ENCODE measurements at places on chromosomes 7 and 10.

GRCh38 chr10:29712108-29712507 lies 77.3 kb upstream of the SVIL start:
- no peak for ATAC-seq

GRCh38 chr10:48682265-48682664 lies 2.4 kb upstream of the WDFY4 start:
- ATAC-seq, result no peak

GRCh38 chr10:2895594-2896196 lies 171.7 kb upstream of the PFKP start:
- no peak for ATAC-seq

DNA sequence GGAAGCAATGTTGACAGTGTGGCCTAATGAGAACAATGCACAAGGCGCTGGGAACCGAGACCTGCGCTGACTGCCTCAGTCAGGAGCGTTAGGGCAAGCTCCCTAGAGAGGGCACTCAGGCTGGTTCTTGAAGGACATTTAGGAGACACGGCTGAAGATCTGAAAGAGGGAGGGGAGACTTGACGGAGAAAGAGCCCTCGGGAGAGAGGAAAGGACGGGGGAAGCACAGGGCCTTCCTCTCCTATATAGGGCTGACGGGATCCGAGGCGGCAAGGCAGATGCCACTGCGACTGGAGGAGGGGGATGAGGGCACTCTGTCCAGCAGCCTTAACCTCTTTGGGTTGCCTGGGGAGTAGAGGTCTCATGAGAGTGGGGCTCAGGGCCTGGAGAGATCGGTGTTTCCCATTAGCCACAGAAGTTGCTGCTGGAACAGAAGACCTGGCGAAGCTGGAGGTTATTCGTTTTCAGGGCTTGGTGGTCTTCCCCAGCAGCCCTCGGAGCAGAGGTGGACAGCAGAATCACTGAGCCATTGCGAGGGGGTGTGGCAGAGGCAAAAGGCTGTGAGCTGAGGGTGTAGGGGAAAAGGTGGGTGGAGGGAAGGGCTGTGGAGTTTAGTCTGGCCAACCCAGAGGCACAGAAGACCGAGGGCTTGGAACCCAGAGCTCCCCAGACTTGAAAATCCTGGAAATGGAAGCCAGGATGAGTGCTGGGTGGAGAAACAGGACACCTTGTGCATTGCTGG lies 36.0 kb downstream of the CLEC2L start:
- peak; percentile 36 for ATAC-seq

DNA sequence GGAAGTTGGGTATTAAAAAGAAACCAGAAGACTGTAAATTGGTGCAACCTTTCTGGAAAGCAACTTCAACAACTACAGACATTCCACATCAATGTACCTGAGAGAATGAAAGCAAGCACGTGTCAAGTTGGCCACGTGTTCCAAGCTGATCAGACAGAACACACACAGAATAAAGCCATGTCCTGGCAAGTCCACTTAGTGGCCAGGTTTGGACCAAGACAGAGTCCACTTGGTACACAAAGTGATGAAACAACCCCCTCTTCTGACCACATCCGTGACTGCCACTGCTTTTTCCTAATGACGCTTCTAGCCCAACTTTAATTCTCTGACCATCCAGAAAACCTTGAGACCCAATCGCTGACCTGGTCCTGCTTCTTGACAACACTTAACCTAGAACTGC lies 109.4 kb downstream of the ABLIM1 start:
- peak; percentile 65 for ATAC-seq

- ATAC-seq, result no peak
Observed at GRCh38 chr7:155840909-155841308, 28.6 kb upstream of the SHH start.

- no peak for ATAC-seq
Observed at GRCh38 chr10:35423505-35424306, 87.4 kb downstream of the CCNY start.
